ENCODE measurements at places on chromosomes 3 and 15.
A peak's percentile ranks its signal among the peaks of the same experiment; 100 is the strongest.

DNA sequence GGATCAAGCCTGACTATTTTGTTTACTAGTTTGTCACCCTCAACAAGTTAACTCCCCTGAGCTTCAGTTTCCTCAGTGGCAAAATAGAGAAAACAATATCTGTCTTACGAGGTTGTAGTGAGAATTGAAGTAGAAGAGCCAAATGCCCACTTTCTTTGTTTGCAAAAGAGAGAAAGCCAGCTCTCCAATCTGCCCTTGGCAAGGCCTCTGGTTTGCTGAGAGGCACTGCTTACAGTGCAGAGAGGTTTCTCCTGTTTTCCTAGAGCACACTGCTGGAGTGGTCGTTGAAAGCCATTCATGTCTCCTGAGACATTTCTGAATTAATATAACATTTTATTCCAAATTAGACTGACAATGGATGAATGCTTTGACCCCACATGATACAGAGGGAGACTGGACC lies 260.5 kb upstream of the IGF1R start:
- no peak for DNase-seq

- DNase-seq: no peak
Measured at GRCh38 chr3:173584093-173584837, 186.7 kb downstream of the NLGN1 start.

GRCh38 chr3:140883428-140884040 lies 58.1 kb upstream of the SLC25A36 start:
- DNase-seq: no peak

GRCh38 chr3:46934498-46935167 lies 41.9 kb downstream of the CCDC12 start:
- peak; percentile 78 for DNase-seq

DNA sequence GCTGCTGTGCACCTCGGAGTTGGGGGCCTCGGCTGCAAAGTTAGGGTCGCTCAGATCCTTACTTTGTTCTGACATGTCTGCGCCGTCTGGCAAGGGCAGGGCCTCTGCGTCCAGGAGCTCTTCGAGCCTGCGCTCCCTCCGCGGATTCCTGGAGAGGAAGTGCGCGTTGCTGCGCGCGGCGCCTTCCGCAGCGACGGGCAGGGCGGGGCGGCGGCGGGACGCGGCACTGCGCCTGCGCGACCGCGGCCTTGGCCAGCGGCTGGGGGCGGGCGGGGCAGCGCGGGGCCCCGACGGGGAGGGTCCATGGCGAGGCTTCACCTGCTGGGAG lies at the start of gene NDN:
NDN (minus strand) TSS at position 163 of the 328 bp plus-strand sequence; CDS start at position 75, 88 bp downstream.
- no peak for DNase-seq

GRCh38 chr15:24054547-24055245 lies 367.6 kb upstream of the NDN start:
- DNase-seq: no peak

DNA sequence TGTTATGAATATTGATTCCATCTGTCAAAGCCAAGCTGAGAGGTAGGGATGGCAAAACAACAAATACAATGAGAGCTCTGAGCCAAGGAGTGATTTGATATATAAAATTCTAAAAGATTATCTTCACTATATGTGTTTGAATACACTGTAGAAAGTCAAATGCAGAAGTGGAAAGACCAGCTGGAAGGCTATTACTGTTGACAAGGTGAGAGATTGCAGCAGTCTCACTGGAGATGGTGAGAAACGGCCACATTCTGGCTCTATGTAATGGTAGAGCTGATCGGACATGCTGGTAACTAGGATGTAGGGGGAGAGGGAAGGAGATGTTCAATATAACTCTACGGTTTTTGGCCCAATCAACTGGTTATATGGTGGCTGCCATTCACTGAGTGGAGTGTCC lies 434.2 kb upstream of the SUCLG2 start:
- DNase-seq: no peak

- DNase-seq: no peak
Measured at GRCh38 chr3:53597136-53597915, 102.9 kb downstream of the CACNA1D start.
